Liver (tissue), 10 donors: ENCODE measurements at places on chromosomes 12 and 14. TPM values are rescaled to one million over a fixed set of nuclear protein-coding genes. Genes with fewer than 3 reads are reported as not detected.
A peak's percentile ranks its signal among the peaks of the same experiment; 100 is the strongest.

DNA sequence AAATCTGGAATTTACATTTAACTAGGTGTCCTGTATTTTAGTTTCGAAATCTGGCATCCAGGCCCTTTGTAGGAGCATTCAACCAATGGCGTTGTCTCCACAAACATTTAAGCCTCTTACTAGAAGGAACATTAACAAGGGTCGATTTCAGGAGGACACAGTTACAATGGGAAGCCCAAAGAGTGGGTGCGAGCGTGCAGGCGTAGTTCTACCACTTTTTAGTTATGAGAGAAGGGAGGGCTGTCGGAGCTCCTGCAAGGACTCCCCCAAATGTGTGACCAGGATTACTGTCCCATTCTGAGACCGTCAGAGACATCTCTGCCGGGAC, 365 bp upstream of the ABHD4 start:
- DNase-seq: no peak

GRCh38 chr14:90239139-90239538, 17.2 kb upstream of the PSMC1 start:
- no peak for DNase-seq

Gene PAPLN
- total RNA-seq: 2.8 TPM

Gene RERG
- total RNA-seq: 1.0 TPM

Gene ADAM21
- total RNA-seq: not detected

DNA sequence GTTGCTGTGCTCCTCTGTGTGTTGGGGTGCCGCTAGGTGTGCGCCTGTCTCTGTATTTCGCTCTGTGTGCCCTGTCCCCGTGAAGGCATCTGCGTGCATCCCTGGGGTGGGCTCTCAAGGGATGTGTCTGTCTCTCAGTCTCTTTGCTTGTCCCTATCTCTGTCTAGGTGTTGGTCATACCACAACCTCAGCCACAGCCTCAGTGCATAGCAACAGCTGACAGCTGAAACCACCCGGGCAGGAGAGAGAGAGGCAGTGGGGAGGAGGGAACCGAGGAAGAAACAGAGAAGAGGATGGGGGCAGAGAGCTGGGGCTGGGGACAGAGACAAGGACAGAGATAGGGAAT, 953 bp upstream of the NXPH4 start:
- DNase-seq: no peak

DNA sequence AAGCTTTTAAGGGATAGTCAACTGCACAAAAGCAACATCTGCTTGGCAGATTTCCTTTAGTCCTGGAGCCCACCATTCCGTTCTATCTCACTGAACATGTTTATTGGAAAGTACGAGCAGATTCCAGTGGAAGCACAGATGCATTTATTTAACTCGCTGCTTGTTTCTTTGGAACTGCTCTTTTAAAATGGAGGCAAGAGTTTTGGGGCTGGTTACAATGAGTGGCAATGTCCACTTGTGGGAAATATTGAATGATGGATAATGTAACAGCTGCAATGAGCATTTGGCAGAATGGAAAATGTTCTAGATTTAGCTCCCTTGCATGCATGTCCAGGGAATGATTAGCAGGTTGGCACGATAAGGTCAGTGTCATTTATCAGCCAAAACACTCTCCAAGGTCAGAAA, 163.0 kb downstream of the ATP23 start:
- no peak for DNase-seq

- DNase-seq: no peak
Observed at GRCh38 chr12:100755186-100755585, 39.4 kb upstream of the ANO4 start.

- peak; percentile 87 for DNase-seq
Observed at GRCh38 chr14:73741386-73741875, 27.2 kb upstream of the PNMA1 start.

DNA sequence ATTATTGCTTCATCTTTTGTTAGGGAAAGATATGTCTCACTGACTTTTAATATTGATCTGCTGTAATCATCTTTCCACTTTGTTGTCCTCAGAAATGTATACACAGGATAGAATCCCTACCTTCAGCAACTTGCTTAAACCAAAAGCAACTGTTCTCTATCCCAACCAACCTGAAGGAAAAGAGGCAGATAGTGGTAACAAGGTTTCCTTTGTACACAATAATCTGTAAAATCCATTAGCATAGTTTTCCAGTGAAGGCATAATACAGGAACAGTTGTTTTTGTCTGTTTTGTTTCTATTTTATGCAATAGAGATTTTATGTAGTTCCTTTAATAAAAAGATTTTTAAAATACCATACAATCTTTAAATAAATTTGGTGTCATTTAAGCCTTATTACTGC, 170.5 kb downstream of the PIK3C2G start:
- DNase-seq: no peak

Gene GPR68
- total RNA-seq: 0.37 TPM

Gene PLCZ1
- not detected for total RNA-seq

- no peak for DNase-seq
Observed at GRCh38 chr14:56121816-56122215, 3.6 kb downstream of the PELI2 start.

Gene CLEC2B
- 3.2 TPM for total RNA-seq

- no peak for DNase-seq
Observed at GRCh38 chr14:60242429-60242828, 6.6 kb upstream of the PPM1A start.
